Right lung (tissue), 10 donors: ENCODE measurements at places on chromosomes 16 and 17. TPM values are rescaled to one million over a fixed set of nuclear protein-coding genes. Genes with fewer than 3 reads are reported as not detected.

Gene IGFALS
- 1.1 TPM for polyA plus RNA-seq

Gene TBC1D3B
- polyA plus RNA-seq, result 11.0 TPM

Gene SNX20
- polyA plus RNA-seq, result 1.8 TPM

Gene ERN1
- 13.6 TPM for polyA plus RNA-seq

Gene TNFRSF17
- polyA plus RNA-seq, result not detected

Gene PYDC1
- not detected for polyA plus RNA-seq

Gene HSDL1
- polyA plus RNA-seq, result 46.7 TPM

Gene ITGAD
- 0.05 TPM for polyA plus RNA-seq
